RCC 7860 (cell line): ENCODE measurements at places on chromosomes 5 and 9.

- no peak for DNase-seq
Observed at GRCh38 chr5:129904667-129905472, 605 bp downstream of the CHSY3 start.

DNA sequence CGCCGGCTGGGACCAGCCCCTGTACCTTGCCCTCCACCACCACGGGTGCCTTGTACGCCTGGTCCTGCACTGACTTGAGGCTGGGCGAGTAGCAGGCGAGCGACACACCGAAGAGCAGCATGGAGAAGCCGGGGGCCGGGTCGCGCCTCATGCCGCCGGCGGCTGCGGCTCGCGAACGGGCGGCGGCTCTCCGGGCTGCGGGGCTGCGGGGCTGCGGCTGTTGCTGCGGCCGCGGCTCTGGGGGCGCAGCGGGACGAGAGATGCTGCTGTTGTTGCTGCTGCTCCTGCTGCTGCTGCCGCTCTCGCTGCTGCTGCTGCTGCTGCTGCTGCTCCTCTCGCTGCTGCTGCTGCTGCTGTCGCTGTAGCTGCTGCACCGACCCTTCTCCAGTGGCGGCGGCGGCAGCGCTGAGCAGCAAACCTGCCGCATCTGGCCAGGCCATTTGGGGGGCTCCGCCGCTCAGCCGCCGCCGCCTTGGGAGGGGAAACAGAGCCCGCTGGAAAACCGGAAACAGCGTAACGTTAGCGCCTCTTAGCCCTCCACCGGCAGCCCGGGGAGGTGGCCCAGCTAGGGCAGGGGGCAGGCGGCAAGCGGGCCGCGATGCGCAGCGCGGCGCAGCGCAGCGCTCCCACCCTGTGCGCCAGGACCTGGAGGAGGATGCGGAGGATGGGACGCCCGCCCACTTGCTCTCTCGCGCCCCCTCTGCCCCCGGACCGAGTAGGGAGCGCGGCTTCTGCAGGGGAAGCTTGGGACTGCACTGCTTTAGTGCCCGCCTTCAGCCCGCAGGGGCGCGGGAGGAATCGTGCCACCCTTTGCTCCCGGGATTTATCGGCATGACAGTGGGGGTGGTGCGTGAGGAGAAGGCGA is at the start of gene NRG2:
NRG2 (minus strand) TSS at position 657 of the 865 bp plus-strand sequence.
- peak; percentile 34 for DNase-seq

- DNase-seq: no peak
Observed at GRCh38 chr5:11955331-11955730, 51.1 kb upstream of the CTNND2 start.

DNA sequence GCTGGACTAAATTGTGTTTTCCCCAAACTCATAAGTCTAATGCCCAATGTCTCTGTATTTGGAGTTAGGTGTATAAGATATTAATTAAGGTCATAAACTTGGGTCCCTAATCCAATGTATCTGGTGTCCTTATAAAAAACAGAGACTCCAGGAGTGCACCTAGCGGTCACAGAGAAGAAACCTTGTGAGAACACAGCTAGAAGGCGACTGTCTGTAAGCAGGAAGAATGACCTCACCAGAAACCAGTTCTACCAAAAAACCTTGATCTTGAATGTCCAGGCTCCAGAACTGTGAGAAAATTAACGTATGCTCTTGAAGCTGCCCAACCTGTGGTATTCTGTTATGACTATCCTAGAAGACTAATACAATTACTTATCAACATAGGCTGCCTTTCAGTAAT is 591.7 kb upstream of the PTPRD start:
- DNase-seq: no peak

- peak; percentile 5 for DNase-seq
Observed at GRCh38 chr5:95178046-95178651, 106.7 kb downstream of the MCTP1 start.

DNA sequence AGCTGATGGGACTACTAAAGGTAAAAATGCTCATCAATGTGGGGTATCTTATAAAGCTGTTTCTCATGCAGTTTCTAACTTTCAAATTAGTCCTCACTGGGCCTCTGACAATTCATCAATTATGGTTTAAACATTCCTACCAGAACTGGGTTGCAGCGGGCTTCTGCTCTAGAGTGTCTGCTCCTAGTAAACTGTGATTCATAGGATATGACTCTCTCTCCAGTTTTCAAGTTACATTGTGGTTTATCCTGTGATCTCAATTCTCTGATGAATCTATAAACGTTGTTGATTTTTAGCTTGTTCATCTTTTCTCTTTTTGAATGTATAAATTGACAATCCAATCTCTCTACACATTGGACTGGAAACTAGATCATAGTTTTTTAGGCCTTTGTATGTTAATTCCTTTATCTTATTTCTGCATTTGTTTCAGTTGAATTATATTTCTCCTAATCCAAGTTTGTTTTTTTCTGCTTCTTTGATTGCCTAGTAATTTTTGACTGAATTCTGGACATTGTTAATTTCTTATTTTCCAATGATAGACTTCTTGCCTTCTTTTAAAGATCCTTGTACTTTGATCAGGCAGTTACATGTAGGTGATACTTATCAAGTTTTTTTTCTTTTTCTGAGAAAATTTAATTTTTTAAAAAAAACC is 822.6 kb downstream of the TLE1 start:
- DNase-seq: peak; percentile 73

- DNase-seq: peak; percentile 87
Observed at GRCh38 chr9:121902461-121903135, 190.5 kb downstream of the TTLL11 start.

- peak; percentile 86 for DNase-seq
Observed at GRCh38 chr9:124297551-124297901, 39.8 kb downstream of the NEK6 start.

DNA sequence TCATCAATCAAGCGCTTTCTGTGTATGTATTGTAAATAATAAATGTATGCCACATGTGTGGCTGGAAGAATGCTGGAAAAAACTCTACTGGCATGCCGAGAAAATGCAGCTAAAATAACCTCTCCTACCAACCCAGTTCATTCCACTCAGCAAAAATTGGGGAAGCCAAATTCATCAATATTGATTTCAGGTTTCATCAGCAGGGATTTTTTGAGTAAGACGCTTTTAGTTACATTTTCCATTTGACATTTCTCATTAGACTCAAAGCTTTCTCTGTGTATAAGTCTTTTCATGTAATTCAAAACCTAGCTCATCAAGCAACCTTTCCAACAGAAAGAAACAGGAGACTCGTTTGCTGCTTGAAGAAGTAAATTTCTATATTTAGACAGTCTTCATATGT is 338.1 kb downstream of the DMRT2 start:
- no peak for DNase-seq

GRCh38 chr5:72767289-72768010 is 49.0 kb upstream of the TNPO1 start:
- no peak for DNase-seq

GRCh38 chr5:68557162-68557936 is 341.8 kb downstream of the PIK3R1 start:
- DNase-seq: no peak

DNA sequence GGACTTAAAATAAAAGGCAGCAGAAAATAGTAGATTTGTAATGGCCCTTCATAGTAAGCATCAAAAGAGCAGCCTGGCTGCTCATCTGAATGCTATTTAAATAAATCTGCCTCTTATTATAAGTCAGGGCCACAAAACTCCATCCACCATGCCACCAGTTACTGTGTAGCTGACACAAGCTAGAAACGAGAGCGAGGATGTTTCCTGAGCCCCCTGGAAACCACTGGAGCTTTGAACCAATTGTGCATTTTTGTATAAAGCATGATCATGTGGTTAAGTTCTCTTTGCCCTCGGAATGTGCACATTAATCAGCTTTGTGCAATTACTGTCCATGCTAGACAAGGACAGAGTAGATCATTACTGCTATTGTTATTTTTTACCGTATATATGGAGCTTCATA is 17.4 kb downstream of the SLC24A2 start:
- DNase-seq: no peak

DNA sequence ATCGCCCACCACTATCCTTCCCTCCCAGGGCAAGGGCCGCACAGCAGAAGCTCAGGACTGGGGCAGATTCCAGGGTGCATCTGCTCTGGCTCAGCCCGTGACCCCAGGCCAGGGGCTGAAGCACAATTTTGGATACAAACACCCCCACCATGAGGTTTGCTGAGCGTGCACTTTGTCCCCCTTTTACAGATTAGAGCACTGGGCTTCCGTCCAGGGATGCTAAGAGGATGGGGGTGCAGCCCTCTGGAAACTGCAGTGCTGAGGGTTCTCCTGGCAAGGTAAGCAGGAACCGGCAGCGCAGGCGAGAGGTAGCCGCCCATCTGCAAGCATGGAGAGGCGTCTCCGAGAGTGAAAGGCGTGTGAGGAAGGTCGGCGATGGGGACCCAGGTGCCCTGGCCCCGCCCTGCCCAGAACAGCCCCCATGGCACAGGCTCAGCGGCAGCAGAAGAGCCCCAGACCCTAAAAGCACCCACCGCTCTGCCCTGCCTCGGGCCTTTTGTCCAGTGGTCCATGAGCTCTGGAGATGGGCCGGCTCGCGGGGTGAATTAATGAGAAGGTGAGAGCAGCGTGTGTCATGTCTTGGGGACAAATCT is 54.5 kb upstream of the OLFM1 start:
- DNase-seq: no peak

- DNase-seq: peak; percentile 66
Observed at GRCh38 chr9:133943781-133944745, 48.1 kb downstream of the VAV2 start.

- no peak for DNase-seq
Observed at GRCh38 chr5:122721127-122721526, 53.8 kb upstream of the SNX2 start.

DNA sequence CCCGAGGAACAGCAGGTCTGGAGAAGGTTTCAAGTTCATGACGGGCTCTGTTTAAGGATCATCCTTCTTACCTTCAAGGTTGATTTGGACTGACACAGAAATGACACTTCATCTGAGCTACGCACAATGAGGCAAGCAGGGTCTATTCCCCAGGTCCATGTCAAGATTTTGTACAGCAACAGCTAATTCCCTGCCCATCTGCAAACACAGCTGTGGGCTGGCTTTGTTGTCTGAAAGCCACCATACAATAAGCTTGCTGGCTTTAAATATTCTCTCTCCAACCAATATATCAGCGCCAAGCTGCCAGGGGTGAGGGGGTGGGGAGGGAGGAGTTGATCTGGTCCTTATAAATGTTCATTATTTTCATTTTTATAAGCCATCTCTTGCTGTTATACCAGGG is 92.0 kb downstream of the OTULIN start:
- DNase-seq: no peak
